Left colon (tissue), 2 donors: ENCODE measurements at places on chromosomes 5 and 9. TPM values are rescaled to one million over a fixed set of nuclear protein-coding genes. Genes with fewer than 3 reads are reported as not detected.
A peak's percentile ranks its signal among the peaks of the same experiment; 100 is the strongest.

The SLC36A2 gene
- total RNA-seq, result not detected

The BNC2 gene
- 3.9 TPM for total RNA-seq

The OTP gene
- not detected for total RNA-seq

The CYLC2 gene
- not detected for total RNA-seq

The ENTPD2 gene
- 26.3 TPM for total RNA-seq

DNA sequence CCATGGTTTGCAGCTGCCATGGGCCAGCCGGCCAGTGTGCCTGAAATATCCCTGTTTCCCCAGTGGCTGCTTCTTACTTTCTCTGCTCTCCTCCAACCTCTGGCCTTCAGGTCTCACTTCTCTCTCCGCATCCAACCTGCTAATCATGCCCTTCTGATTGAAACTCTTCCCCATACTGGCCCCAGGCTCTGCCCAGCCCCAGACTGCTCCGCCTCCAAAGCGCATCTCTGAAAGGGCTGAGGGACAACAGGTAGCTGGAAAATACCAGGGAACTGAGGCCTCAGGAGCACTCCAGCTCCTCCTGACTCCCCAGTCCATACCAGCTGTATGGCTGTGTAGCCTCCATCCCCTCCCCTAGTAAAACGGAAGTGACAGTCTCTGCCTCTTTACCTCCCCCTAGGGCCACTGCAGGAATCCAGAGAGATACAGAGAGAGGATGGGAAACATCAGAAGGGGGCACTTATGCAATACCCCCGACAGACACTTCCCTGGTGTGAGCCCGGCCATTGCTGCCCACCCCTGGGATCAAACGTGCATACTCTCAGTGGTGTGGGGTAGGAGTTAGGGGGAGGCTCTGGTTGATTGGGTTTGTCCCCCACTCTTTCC, 34.2 kb downstream of the PAX5 start:
- DNase-seq, result no peak

- no peak for DNase-seq
These were observed 76.4 kb downstream of the ESM1 start for GRCh38 chr5:54908774-54909525.

The CDC20B gene
- total RNA-seq, result not detected

The CCNI2 gene
- 13.4 TPM for total RNA-seq

DNA sequence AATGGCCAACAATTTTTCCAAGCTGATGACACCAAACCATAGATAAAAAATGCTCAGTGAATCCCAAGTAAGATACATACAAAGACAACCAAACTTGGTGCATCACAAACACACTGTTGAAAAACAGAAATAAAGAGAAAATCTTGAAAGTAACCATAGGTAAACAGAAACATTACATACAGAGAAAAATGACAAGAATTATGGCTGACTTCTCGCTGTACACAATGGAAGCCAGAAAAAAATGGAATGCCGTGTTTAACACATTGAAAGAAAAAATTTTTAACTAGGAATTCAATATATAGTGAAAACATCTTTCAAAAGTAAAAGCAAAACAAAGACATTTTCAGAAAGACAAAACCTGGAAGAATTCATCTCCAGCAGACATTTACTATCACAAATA, 20.6 kb downstream of the DAP start:
- DNase-seq, result no peak

DNA sequence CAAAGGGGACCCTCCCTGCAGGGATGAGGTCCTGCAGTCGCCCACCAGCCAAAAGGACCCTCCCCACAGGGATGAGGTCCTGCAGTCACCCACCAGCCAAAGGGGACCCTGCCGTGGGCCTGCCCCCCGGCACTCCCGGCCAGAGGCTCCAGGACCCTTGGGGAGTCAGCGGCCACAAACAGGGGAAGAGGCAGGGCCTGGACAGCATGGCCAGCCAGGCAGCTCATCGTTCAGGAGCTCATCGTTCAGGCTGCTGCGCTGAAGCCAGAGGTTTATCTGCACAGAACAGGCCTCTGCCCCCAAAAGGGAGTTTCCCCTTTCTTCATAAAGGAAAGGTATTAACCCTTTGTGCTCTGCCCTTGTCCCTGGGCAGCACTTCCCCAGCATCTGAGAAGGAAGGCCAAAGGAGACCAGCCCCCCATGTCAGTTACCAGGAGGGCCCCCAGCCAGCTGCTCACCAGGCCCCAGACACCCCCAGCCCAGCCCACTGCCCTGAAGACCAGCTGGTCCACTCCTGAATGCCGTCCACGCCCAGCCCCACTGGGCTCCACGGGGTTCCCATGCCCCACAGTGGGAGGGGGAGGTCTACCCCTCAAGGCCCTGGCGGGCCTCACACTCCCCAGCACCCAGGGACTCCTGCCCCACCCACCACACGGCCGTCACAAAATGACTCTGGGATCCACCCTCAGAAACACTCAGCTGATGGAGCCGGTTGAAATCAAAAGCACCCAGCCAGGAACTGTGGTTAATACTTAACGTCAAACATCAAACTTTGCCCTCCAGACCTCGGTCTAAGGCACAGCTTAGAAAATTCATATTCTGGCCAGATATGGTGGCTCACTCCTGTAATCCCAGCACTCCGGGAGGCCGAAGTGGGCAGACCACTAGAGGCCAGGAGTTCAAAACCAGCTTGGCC, 6.3 kb downstream of the SLC12A7 start:
- DNase-seq, result peak; percentile 87

DNA sequence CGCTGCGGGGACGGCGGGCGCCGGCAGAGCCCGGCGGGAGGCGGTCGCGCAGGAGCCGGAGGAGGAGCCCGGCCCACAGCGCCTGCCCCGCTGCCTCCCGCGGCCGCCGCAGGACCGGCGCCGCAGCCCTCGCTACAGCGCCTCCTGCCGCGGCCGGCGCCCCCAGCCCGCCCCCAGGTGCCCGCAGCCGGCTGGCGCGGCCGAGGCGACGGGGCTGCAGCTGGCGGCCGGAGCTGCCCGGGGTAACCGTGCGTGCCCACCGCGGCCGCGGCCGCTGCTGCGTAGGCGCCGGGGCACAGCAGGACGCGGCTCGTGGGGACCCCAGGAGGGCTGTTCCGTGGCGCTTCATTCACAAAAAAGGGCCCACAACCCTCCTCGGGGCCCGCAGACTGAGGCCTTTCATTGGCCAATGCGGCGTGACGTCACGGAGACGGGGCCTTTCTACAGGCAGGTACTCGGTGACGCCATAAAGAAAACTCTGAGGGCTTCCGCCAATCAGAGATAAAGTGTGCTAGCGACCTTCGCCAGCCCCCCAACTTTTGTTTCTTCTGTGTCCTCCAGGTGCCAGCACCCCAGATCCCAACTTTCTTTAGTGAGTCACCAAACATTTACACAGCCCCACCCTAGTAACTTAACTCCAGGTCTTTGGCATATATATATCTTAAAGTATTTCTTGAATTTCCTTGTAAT, at the start of gene CDC14B:
TSS of gene CDC14B (minus strand) at position 353 of the 690 bp plus-strand sequence. CDS start 465 bp downstream, outside the sequence.
- peak; percentile 96 for DNase-seq

- no peak for DNase-seq
These were observed 63.3 kb upstream of the NFIL3 start for GRCh38 chr9:91486699-91487497.

The PCDHB14 gene
- 1.7 TPM for total RNA-seq

- DNase-seq, result no peak
These were observed 29.0 kb downstream of the ADAM19 start for GRCh38 chr5:157546456-157547100.

The NCBP1 gene
- total RNA-seq, result 29.0 TPM

- DNase-seq, result no peak
These were observed 6.2 kb upstream of the TPM2 start for GRCh38 chr9:35695943-35696401.

The CER1 gene
- total RNA-seq, result not detected

DNA sequence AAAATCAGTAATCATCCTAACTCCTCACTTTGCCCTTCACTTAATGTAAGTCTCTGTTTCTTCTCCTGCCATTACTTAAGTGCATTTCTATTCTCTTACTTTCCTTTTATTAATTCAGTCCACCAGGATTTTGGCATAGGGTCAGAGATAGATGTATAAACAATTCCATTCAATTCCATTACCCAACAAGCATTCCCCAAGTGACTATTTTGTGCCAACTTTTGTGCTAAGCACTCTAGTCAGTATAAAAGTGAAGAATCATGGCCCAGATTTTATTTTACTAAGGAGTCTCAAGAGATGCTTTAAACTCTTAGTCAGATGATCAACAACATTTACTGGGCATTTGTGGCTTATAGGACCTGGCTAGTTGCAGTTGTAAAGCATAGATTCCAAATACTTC, 159.3 kb downstream of the DMAC1 start:
- DNase-seq, result no peak

GRCh38 chr5:146947181-146947941, 68.8 kb upstream of the PPP2R2B start:
- DNase-seq, result no peak

GRCh38 chr5:136190904-136191303, 2.1 kb downstream of the SMIM32 start:
- no peak for DNase-seq
